ENCODE measurements at places on chromosomes 4 and X.

GRCh38 chrX:9310616-9311015 lies 154.2 kb upstream of the TBL1X start:
- DNase-seq, result no peak

DNA sequence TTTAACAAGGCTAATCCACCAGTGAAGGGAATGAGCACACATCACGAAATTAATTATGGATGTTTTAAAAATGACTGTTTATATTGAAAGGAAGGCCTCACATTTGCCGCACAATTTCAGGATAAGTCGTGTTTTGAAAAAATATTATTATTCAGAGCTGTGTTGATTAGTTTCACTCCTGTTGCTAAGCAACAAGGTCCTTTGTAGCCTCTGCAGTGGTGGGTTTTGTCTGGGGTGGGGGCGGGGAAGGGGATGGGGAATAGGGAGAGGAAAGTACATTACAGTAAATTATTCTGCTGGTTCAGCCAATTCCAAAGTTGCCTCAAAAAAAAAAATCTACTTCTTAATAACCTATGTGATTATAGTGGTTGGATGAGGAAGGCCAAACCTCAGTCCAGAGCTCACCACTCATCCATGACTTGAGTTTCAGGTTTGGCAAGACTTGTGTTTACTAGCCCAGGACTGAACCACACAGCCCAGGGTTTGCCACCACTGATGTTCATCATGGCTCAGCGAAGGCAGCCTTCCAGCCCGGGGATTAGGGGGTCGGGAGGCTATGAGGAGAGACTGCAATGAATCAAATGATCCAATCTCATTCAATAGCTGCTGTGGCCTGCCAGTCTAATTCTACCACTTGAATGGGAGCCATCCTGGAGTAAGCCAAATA lies 162.5 kb upstream of the ATP6AP2 start:
- no peak for DNase-seq

DNA sequence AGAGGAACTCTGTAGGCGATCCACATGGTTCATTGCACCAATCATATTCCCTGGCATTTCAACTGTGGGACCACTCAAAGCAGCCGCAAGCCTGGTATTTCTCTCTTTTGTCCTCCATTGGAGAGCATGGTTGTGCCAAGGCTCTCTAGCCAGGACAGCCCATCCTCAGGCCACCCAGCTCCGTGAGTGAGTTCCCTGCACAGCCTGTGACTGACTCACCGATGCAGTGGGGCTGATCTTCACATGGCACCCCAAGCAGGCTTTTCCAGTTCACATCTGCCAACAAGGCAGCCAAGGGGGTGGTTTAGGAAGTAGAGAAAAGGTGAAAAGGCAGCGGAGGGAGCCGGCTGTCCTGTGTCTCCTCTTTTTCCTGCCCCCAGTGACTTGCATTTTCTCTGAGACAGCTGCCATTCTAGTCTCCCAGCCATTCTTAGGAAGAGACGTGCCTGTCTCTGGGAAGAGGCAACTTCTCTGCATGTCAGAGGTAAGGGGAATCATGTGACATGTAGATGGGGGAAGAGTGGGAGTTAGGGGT lies 69.2 kb downstream of the MID1IP1 start:
- no peak for DNase-seq

DNA sequence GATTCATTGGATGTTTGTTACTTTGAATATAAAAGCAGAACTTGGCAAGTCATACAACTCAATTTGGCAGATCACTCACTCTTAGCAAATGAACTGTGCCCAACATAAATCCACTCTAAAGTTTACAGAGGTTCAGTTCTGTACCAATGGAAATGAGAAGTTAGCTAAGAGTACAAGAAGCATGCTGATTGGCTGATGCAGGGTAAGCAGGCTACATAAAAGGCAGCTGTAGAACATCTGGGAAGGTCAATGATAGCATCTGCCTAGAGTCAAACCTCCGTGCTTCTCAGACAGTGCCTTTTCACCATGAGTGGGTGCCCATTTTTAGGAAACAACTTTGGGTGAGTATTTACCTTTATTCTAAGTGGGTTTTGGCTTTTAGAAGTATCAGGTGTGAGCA lies at the start of gene TDO2:
Gene TDO2 (plus strand): TSS at position 244 of the 400 bp plus-strand sequence. CDS start 63 bp downstream, at position 307.
- DNase-seq, result no peak

GRCh38 chr4:82754513-82755165 lies 44.0 kb downstream of the SCD5 start:
- DNase-seq, result no peak

DNA sequence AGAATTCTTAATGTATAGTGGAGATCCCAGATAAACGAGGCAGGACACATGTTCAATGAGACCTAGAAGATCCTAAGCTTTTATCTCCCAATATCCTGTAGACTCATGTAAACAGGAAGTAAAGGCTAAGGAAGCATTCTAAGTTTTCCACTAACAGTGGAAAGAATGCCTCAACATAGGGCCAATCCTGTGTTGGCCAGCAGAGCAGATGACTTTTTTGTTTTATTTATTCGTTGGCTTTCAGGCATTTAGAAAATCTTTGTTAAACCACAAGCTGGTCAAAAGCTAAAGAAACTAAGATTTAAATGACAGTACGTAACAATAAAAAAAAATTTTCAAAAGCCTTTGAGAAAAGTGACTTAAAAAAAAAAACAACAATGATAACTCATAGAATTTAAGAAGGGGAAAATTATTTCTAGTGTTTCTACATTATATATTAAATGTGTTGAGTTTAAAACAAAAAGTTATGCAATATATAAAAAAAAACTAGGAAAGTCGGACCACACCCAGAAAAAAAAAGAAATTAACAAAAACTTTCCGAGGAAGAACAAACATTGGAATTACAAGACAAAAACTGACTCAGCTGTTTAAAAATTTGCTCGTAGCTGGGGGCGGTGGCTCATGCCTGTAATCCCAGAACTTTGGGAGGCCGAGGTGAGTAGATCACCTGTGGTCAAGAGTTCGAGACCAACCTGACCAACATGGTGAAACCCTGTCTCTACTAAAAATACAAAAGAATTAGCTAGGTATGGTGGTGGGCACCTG lies 759.3 kb downstream of the FSTL5 start:
- no peak for DNase-seq

DNA sequence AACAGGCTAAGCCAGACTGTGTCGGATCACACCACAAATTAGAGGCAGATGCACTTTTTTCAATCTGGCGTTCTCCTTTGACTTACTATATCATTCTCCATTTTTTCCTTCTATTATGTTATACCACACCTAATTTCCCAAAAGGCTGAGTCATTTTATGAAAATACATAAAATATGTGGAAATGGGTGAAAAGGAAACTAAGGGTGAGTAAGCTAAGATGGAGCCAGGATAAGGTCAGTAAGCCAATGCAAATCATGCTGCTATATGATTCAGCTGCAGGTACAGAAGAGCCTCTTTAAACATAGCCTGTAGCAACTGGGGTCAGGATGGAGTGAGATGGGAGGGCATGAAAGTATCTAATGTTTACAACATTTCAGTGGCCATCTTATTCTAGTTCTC lies 94.0 kb upstream of the TEX13A start:
- DNase-seq, result no peak

GRCh38 chr4:113445286-113445685 lies 316.3 kb downstream of the CAMK2D start:
- no peak for DNase-seq

DNA sequence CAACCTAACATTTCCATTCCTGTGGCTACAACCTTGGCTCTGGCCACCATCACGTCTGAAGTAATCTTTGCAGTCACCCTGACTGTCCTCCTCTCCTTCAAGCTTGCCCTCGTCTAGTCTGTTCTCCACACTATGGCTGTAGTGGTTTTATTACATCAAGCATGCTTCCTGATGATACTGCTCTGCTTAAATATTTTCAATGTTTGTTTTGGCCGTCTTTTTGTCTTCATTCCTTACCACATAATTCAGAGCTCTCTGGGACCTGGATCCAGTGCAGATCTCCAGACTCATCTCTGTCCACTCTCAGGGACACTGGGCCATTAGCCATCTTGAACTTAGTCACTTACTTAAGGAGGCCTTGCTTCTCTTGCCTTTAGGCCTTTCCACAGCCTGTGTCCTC lies 27.7 kb upstream of the FREM3 start:
- no peak for DNase-seq

GRCh38 chr4:89929425-89930159 lies 34.9 kb downstream of the MMRN1 start:
- DNase-seq, result no peak

GRCh38 chr4:22764183-22764582 lies 71.4 kb downstream of the GBA3 start:
- no peak for DNase-seq

GRCh38 chr4:116099596-116099995 lies 985.8 kb downstream of the TRAM1L1 start:
- DNase-seq, result no peak

- DNase-seq, result peak; percentile 18
Measured at GRCh38 chr4:189792924-189793618, 147.6 kb upstream of the FRG1 start.

DNA sequence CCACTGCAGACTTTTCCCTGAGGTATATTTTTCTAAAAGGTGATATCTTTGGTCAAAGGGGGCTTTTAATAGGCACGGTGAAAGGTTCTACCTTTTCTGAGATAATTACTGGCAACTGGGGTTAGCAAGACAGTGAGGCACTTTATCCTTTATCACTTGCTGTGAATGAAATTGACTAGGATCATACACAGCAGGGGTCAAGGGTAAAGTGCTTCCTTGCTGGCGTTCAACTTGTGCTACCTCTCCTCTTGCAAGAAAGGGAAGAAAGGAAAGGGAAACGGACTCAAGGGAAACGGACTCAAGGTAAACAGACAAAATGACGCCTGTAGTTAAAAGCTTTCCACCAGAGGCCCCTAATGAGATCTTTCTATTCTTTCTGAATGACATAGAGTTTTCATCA lies 78.6 kb upstream of the RAPGEF2 start:
- no peak for DNase-seq

- no peak for DNase-seq
Measured at GRCh38 chr4:20680736-20681135, 19.5 kb upstream of the PACRGL start.

GRCh38 chrX:13014111-13015096 lies 30.0 kb downstream of the FAM9C start:
- DNase-seq, result no peak

DNA sequence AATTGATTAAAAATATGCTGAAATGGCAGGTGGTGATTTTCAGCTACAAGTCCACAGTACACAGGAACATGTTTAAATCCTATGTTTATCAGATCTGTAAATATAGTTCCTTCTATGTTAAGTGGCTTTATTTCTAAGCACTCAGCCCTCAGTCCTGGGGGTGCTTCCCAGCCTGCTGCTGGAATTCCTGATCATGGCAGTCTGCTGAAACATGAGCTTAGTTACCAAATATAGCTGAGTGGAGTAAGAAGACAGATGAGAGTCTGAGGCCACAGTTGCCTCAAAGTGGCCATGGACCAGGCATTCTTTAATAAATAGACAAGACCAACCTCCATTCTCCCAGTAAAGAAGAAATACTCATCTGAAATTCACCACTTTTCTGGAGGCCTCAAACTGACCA lies 17.1 kb upstream of the DDX60 start:
- no peak for DNase-seq

DNA sequence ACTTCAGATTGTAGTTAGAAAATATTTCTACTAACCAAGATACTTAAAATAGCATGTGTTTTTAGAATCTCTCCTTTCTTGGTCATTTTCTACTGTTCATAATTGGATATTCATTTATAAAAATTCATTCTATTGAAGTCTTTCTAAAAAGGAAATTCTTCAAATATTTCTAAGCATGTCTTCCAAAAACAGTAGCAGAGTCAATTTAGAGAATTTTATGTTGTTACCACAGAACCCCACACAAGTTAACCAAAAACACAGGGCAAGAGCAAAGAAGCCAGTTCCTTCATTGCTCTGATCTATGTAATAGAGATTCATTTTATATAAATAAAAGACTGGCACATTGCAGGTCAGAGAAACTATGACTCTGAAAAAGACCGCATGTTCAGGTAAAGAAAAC lies 345.1 kb upstream of the PITX2 start:
- DNase-seq, result no peak

- DNase-seq, result no peak
Measured at GRCh38 chrX:11813341-11813740, 55.3 kb downstream of the MSL3 start.

DNA sequence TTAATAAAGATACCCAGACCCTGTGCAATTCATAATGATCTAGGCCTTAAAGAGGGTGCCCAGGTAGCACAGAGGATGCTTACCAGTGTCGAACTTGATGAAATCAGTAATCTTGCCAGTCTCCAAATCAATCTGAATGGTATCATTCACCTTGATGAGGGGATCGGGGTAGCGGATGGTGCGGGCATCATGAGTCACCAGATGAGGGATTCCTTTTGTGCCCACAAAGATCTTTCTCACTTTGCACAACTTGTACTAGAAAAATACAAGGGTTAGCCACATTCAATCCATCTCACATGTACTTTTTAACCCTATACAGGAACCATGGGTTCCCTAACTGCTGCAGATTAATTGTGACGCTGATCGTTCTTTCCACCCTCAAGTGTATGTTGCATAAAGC lies 3.3 kb downstream of the RPS4X start:
- no peak for DNase-seq

DNA sequence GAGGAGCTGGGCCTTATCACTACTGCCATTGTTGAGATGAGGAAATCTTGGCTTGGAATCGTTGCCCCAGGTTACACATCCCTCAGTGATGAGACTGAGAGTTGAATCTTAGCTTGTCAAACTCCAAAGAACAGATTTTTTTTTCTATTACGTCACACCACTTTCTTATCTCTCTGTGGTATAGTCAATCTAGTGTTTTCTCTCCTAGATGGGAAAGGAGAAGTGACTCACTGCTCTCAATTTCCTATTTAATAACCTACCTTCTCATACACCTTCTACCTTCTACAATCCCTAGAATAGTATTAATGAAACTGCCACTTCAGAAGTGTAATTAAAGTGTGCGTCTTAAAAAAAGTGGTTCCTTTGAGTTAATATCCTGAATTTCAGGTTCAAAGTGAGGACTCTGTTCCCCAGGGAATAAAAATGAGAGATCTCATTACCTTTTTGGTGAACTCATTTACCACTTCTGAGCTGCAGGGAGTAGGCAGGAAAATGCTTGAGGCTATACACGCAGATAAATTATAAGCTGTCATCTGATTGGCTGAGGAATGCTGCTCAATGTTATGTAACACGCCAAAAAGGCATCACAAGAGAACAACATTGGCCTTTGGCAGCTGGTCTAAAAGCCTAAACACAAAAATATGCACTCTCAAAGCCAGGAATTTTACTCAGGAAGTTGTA lies 59.3 kb downstream of the MAD2L1 start:
- DNase-seq, result no peak

DNA sequence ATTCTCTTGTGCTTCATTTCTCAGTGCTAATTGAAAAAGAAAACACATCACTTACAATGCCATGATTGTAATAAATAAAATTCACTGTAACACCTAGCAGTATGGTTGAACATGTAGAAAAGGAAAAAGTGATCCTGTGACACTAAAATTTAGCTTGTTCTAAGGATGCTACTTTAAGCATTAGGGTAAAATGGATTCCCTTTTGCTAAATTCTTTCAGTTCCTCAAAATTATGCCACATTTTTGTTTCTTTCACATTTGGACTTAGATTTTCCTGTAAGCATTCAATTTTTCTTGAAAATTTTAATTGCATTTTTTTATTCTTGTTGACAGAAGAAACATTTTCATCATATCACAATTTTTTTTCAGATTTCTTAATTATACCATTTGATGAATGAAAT lies 19.4 kb downstream of the TET2 start:
- DNase-seq, result no peak

All from GM12892 (cell line).